ENCODE measurements at places on chromosomes 13 and 19.
A peak's percentile ranks its signal among the peaks of the same experiment; 100 is the strongest.

- H3K27ac ChIP-seq: no peak overlapping the region
- no peaks in the 10 kb centered on the region for H3K36me3 ChIP-seq
- no peak overlapping the region for H3K4me3 ChIP-seq
- peaks cover 47% of the 10 kb centered on the region for H3K27me3 ChIP-seq
These were observed 73.4 kb downstream of the CBY2 start for GRCh38 chr13:45775401-45775963.

DNA sequence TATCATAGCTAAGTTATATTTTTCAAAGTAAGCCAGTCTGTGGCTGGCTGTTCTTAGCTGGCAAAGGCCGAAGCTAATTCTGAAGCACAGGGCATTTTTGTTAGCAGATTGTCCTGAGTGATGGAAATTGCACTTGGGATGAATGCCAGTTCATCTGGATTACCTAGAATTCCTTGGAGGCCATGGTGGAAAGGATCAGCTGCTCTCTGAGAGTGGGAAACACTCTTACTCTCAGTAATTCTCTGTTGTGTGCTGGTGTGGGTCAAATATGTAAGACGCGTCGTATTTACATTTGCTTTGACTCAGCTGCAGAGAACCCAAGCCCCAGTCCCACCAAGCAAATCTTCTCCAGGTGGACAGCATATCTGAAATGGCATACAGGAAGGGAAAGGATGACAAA lies 60.7 kb upstream of the C1QTNF9B start:
- DNase-seq: no peak
- no peak overlapping the region for H3K4me3 ChIP-seq
- no peaks in the 10 kb centered on the region for H3K4me1 ChIP-seq
- H3K27me3 ChIP-seq: peaks cover 31% of the 10 kb centered on the region

DNA sequence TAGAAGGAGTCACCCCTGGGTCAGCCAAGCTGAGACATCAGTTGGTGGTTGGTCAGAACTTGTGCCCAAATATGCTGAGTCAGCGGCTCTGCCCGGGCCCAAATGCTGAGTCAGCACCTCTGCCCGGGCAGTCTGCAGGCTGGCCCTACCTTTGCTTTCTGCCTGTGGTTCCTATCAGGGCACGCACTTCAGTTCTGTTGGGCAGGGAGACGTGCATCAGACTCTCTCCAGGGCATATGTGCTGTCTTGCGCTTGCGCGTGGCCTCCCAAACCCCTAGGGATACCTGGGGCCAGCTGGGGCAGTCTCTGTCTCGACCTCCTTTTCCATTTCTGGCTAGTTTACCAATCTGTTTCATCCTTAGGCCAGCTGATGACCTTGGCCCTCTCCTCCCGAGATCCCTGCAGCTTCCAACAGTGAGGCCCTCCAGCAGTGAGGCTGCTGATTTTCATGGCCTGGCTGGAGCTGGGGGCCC lies 24.4 kb upstream of the LDLR start:
- H3K36me3 ChIP-seq: peaks cover 23% of the 10 kb centered on the region
- H3K27ac ChIP-seq: no peak overlapping the region
- H3K27me3 ChIP-seq: no peaks in the 10 kb centered on the region

DNA sequence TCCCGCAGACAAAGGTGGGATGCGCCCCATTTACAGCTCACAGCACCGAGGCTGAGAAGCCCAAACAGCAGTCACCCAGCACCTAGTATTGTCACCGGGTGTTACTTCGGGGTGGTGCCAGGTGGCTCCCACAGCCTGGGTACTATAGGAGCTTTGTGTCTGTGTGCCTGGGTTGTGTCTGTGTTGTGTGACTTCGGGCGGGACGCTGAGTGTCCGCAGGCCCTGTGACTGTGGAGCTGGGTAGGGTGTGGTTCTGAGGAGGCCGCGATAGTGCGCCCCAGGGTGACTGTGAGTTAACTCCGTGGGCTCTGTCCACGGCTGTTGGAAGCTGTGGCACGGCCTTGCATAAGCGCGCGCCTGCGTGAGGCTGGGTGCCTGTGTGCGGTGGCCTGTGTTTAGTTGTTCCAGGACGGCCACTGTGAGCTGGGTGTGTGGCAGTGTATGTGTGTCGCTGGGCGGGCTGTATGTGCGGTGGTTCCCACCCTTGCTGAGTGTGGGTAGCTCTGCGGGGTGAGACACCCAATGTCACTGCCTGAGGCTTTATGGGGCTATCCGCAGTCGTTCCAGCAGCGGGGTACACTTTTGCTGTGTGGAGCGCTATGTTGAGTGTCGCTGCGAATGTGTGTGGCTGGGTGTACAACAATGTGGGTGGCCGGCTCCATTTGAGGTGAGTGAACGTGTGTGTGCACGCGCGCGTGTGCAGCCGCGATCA lies 559 bp upstream of the SSBP4 start:
- DNase-seq: peak; percentile 48
- no peaks in the 10 kb centered on the region for H3K27me3 ChIP-seq
- peak overlapping the region; percentile 94 for H3K27ac ChIP-seq

- no peak overlapping the region for H3K27ac ChIP-seq
- H3K4me1 ChIP-seq: no peaks in the 10 kb centered on the region
- DNase-seq: no peak
- H3K27me3 ChIP-seq: peaks cover 59% of the 10 kb centered on the region
- H3K4me3 ChIP-seq: no peak overlapping the region
These were observed 752 bp upstream of the HAS1 start for GRCh38 chr19:51724543-51724942.

DNA sequence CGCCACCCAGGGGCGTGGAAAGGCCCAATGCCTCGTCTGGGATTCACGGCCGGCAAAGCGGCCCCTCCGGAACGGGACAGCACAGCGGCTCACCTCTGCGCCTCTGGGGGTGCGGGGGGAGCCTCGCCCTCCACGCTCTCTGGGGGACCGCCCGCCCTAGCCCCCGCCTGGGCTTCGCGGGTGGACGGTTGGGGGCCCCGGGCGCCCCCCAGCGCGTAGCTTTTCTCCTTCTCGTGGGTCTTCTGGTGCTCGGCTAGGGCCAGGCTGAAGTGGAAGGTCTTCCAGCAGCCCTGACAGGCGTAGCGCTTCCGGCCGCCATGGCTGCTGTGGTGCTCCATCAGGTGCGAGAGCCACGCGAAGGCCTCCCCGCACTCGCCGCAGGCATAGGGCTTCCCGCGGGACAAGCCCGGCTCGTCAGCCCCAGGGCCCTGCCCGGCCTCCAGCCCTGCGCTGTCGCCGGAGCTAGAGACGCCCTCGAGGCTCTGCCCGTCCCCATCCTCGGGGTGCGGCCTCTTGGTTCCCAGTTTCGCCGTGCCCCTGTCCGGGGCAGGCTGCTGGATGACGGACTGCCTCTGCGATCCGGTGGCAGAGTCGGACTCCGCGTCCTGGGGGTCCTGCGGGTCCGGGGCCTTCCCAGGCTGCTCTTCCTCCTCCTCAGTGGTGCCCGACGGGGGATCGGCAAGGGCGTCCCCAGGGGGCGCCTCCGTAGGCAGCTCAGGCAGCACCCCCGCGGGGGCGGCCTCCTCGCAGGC lies 13.3 kb downstream of the ZSCAN18 start:
- H3K36me3 ChIP-seq: peaks cover 2% of the 10 kb centered on the region
- no peak for DNase-seq
- no peaks in the 10 kb centered on the region for H3K4me1 ChIP-seq
- H3K27ac ChIP-seq: no peak overlapping the region
- H3K27me3 ChIP-seq: no peaks in the 10 kb centered on the region
- no peak overlapping the region for H3K4me3 ChIP-seq

GRCh38 chr19:6412447-6413091 lies 12.0 kb downstream of the KHSRP start:
- DNase-seq: no peak
- no peaks in the 10 kb centered on the region for H3K4me1 ChIP-seq
- no peak overlapping the region for H3K4me3 ChIP-seq
- H3K36me3 ChIP-seq: peaks cover 21% of the 10 kb centered on the region

DNA sequence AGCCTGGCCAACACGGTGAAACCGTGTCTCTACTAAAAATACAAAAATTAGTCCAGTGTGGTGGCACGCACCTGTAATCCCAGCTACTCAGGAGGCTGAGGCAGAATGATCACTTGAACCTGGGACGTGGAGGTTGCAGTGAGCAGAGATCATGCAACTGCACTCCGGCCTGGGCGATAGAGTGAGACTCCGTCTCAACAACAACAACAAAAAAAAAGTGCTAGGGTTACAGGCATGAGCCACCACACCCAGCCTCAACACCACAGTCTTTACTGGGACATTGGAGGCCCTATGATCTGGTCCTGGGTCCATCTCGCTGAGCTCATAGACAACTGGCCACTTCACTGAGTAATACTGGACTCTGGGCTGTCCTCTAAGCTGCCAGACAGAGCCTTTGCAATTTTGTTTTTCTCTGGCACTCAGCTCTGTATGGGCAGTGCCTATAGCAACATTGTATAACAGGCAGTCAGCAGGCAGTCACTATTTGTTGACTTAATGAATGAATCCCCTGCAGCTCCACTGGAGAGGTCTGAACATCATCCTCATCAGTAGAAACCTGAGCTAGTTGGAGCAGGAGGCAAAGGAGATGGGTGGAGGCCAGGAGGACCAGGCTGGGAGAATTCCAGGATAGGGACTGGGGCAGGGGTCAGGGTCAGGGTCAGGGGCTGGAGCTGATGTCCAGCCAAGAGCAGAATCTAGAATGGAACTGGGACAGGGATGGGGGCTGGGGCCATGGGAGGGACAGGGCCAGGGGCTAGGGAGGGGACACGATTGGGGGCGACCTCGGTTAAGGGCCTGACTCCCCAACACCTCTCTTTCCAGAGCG lies 8.1 kb downstream of the BLOC1S3 start:
- H3K4me1 ChIP-seq: peaks cover 20% of the 10 kb centered on the region
- no peak overlapping the region for H3K27ac ChIP-seq
- no peak for DNase-seq
- no peaks in the 10 kb centered on the region for H3K27me3 ChIP-seq
- H3K4me3 ChIP-seq: no peak overlapping the region

DNA sequence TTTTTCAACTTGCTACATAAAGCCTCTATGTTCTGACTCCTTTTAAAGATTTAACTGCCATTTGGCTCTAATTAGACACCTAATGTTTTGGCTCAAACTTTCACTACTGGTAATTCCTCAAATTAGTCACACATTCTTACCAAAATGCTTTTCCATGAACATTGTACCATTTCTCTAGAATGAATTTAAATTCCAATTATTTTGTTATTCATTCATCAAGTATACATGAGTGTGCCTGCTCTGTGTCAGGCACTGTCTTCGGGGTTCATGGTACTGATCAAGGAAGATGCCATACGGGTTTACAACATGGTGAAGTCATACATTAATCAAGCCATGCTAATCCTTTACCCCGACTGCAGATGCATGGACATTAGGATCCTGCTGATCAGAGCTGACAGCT lies 69.1 kb upstream of the POSTN start:
- H3K27me3 ChIP-seq: no peaks in the 10 kb centered on the region
- DNase-seq: no peak
- no peak overlapping the region for H3K4me3 ChIP-seq
- H3K27ac ChIP-seq: no peak overlapping the region

DNA sequence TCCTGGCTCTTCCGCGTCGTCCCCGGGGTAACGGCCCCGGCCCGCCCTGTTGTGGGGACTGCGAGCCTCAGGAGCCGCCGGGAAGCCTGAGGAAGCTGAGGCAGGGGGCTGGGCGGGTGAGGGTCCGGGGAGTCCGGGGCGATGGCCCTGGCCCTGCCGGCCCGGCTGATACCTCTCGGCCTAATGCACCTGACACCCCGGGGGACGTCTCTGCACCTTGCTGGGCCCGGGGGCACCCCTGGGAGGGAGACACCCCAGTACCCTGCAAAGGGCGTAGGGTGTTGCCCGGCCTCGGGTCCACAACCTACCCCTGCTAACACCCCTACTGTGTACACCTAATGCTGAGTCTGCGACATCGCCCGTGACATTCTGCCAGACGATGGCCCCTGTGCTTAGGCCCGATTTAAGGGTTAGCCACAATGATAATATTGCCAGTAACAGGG lies 410 bp downstream of the PIN1 start:
- peaks cover 19% of the 10 kb centered on the region for H3K4me1 ChIP-seq
- no peaks in the 10 kb centered on the region for H3K27me3 ChIP-seq
- no peak for DNase-seq
- peak overlapping the region; percentile 75 for H3K27ac ChIP-seq
- peak overlapping the region; percentile 85 for H3K4me3 ChIP-seq
- H3K36me3 ChIP-seq: peaks cover 27% of the 10 kb centered on the region

DNA sequence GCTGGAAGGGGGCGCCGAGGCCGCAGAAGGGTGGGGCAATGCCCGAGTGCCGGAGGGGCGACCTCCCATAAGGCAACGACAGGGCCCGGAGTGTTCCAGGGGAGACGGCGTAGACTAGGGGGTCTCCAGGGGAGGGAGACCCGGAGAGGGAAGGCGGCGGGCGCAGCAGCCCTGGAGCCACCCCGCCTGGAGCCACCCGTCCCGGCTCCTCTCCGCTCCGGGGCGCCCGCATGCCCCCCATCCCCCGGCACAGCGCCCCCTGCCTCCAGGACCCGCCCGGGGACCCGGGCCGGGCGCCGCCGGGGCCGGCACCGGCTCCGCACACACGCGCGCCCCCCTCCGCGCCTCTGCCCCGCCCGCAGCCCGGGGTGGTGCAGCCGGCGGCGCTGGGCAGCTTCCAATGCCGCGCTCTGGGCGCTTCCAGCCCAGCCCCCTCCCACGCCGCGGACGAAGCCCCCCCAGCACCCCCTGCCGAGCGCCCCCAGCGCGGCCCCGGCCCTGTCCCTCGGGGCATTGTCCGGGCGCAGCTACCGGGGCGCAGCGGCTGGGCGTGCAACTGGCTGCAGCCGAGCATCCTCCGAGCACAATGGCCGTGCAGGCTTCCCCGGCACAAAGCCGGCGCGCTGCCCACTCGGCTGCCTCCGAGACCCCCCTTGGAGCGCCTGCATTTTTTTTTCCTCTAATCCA lies 519 bp downstream of the PTPRS start:
- peak overlapping the region; percentile 52 for H3K4me3 ChIP-seq
- H3K27me3 ChIP-seq: peaks cover 70% of the 10 kb centered on the region
- H3K36me3 ChIP-seq: peaks cover 1% of the 10 kb centered on the region
- peak overlapping the region; percentile 62 for H3K27ac ChIP-seq

Data from central memory CD8-positive, alpha-beta T cell (primary cell).